ENCODE measurements at places on chromosomes 12 and 14.

DNA sequence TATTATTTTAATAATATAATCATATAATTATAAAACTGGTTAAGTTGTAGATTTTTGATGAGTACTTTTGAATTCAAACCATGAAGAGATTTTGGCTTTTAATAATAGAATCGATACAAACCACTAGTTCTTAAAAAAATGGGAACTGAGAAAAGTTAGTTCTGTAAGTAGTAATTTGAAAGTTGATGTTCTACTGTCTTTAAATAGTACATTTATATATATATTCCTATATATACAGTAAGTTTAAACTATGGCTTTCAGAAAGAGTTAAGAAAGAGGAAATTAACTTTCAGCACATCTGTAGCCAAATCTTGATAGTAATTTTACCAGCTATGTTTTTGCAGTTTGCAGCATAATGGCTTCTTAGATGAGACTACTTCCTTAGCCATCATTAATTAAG, 7.8 kb downstream of the LRRK2 start:
- DNase-seq: no peak

DNA sequence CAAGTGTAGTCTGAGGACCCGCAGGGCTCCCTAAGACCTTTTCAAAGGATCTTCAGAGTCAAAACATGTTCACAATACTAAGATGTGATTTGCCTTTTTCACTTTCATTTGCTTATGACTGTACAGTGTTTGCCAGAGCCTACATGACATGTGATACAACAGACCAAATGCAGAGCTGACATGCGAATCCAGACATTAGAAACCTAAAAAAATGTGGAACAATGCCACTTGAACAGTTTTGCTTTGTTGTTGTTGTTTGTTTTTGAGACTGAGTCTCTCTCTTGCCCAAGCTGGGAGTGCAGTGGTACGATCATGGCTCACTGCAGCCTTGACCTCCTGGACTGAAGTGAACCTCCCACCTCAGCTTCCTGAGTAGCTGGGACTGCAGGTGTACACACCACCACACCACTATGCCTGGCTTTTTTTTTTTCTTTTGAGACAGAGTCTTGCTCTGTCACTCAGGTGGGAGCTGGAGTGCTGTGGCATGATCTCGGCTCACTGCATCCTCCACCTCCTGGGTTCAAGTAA, 5.3 kb upstream of the RAB35 start:
- DNase-seq: no peak

DNA sequence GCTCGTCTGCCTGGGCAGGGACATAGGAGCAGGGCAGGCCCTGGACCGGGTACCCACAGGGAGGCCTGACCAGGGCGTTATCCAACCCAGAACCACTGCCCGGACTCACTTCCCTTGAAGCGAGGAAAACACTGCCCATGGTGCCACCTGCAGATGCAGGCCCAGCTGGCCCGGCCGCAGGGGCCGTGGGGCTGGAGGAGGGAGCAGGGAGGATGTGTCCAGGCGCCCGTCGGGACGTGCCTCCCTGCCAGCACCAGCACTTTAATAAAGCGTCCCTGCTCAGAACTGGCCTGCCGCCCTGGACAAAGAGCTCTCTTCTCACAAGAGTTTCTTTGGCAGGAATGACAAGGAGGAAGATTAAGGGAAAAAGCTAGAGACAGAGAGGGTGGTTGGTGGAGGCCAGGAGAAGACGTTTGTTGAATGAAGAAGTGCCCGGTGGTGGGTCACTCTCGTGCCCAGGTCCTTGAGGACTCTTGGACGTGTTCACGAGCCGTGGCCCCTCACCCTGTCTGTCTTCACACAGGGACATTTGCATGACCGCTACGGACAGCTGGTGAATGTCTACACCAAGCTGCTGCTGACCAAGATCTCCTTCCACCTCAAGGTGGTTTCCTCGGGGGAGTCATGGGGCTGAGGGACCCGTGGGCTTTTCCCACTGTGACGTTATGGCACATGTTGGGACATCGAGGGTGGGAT, 14.2 kb downstream of the HIP1R start:
- no peak for DNase-seq

DNA sequence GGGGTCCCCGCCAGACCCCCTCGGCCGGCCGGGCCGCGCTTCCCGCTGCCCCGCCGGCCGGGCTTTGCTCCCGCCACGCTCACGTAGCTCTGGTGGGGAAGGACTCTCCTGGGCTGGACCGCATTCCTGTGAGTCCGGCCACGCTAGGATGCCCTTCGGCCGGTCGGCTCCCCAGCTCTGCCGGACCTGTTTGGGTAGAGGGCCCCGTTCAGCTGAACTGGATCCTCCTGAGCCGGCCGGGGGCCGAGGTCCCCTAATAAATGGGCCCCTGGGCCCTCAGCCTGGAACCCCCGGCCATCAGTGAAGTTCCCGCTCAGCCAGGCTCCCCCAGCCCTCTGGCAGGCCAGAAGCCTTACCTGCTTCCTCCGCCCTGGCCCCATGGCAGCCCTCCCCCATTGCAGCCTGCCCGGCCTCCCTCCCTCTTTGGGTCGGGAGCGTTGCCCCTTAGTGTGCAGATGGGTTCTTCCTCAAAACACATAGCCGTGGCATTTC, 593 bp downstream of the UNC119B start:
- DNase-seq: no peak

- no peak for DNase-seq
These were observed 216.1 kb downstream of the TMEM121 start for GRCh38 chr14:105742531-105742848.

Measured in NCI-H1105 (cell line).